ENCODE measurements at places on chromosomes 2 and 18.

DNA sequence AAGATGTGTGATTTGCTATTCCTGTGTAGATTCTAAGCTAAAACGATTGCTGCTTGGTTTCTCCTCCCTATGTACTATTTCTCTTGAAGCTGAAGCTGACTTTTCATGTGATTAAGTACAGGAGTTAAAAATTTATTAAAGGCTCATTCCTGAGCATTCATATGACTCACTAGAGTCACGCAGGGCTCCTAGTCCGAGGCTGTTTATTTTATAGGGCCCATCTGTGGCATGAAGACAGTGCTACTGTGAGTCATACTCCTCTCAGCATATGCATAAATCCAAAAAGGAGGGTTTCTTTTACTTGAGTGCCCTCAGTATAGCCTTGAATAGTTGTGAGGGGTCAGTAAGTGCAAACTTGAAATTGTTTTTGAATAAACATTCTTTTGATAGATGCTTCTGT, 378.8 kb downstream of the PTPRM start:
- DNase-seq = no peak

DNA sequence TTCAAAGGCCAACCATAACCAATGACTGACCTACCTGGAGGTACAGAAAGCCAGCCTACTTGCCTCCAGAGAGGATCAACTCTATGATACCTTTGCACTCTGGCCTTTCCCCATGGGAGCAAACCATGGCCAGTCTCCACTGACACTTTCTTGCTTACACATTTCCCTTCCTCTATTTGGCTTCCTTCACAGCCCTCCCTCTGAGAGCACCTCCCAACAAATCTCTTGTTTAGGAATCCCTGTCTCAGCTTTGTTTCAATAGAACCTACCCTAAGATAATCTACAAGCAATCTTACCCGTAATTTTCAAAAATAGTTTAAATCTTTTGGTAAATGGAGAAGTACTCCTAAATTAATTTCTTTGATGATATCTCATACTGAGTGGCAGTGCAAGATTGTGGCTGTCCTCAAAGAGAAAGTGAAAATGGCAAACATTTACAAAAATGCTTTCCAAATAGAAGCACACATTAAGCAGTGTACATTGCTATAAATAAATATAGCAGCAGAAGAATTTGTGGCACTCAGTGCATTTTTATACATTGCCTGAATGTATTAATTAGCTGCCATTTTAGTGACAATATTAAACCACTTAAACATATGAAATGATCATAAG, 140.6 kb downstream of the CCDC148 start:
- no peak for DNase-seq

GRCh38 chr18:36406805-36407204, 109.3 kb downstream of the FHOD3 start:
- DNase-seq = no peak

DNA sequence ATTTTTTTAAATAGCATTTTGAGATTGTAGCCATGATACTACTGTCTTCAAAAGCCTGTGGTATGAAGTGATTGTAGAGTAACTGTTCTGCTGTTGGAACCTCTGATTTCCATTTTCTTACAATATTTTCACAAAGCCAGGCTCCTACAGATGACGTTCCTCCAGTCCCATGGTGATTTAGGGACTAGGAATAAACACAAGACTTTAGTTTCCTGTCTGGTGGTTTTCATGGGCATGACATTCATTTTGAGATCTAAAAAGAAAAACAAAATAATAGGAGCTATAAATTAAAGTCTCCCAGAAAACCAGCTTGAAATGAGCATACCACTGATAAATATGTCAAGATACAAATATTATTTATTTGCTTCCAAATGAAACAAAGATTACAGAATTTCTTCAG, 1223.5 kb upstream of the CELF4 start:
- DNase-seq = no peak

- DNase-seq = no peak
Measured at GRCh38 chr2:55006306-55006705, 43.9 kb downstream of the RTN4 start.

GRCh38 chr2:218963601-218964000, 4.1 kb downstream of the CDK5R2 start:
- no peak for DNase-seq

- DNase-seq = no peak
Measured at GRCh38 chr18:3902676-3903075, 452.7 kb downstream of the TGIF1 start.

DNA sequence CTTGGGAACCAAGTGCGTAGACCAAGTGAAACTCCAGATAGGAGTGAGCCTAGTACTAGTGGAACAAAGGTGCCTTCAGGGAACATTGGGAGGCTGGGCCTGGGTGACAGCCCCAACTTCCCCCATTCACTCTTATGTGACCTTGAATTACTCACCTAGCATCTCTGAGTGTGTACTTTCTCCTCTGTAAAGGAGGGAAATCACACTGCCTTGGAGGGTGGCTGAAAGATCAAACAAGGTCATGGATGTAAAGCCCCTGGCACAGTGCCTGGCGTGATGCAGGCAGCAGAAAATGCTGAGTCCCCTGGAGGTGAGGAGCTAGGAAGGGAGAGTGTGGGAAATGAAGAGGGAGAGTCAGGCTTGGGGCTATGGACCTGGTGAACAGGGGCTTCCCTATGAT, 45.9 kb downstream of the MARCO start:
- DNase-seq = no peak

All from stimulated activated CD4-positive, alpha-beta T cell treated with anti-CD3 and anti-CD28 coated beads, Interleukin-2, amount 100 ng/mL, for 48 hours (primary cell).